CD8-positive, alpha-beta memory T cell (primary cell): ENCODE measurements at places on chromosomes 2 and 18.

GRCh38 chr2:197031803-197032202, 105.3 kb upstream of the PGAP1 start:
- DNase-seq = no peak

- no peak for DNase-seq
Measured at GRCh38 chr2:45070113-45070652, 60.9 kb upstream of the SIX2 start.

DNA sequence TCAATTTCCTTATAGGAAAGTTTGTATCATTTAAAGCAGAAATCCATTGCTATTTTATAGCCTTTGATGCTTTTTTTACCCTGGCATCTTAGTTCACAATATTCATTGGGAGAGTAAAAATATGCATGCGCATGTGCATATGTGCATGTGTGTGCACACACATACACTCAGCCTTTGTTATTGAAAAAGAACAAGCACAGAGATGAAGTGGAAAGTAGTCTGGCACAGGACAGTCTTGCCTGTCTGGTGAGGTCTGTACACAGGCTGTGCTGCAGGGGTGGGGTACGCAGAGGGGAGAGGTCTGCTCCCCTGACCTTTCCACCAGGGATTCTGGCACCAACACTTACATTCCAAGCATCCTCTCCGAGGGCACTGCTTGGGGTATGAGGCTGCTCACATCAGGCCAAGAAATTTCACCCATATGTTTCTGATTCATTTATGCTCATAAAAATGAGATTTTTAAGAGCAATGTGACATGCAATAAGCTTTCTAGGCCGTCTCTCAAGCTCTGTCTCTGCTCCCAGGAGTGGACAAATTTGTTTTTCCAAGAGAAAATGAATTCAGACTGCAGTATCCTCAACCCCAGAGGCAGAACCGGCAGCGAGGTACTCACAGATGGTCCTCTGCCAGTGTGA, 237.2 kb downstream of the INSIG2 start:
- no peak for DNase-seq

- DNase-seq = no peak
Measured at GRCh38 chr2:70724366-70724765, 43.6 kb downstream of the ADD2 start.

DNA sequence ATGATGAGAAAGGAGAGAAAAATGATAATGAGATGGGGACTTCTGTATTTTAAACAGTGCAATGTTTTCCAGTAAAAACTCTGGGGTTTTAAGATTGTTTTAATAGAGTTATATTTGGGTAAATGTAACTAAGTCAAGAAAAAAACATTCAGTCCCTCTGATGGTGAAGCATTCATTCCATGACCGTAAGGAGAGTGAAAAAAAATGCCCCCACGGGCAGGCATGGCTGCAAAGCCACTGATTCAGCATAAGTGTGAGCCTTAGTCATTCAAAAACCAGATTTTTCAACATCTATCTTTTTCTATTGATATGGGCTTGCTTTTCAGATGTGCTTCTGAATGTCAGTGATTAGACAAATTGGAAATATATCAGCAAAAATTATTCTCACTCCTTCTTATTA, 957.8 kb downstream of the SLC4A3 start:
- DNase-seq = no peak

DNA sequence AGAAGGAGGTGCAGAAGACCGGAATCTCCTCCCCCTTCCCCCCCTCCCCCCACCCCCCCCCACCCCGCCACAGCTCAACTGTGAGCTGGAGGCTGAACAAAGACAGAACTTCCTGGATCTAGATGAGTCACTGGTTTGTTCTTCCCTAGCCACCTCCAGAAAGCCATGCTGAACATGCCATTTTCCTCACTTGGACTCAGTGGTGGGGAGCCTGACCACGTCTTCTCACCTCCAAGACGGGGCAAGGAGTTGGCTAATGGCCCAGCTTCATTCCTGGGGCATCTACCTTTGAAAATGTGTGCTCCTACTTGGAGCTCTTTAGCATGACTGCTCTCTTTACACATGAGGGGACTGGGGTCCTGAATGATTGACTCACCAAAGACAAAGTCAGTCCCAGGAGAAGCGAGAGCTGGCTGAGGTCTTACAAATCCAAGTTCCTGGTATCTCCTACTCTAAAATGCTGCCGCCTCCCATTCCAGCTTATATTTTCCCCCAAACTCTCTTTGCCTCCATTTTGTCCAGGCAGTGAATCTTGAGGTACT, 22.6 kb upstream of the FZD5 start:
- DNase-seq = no peak

DNA sequence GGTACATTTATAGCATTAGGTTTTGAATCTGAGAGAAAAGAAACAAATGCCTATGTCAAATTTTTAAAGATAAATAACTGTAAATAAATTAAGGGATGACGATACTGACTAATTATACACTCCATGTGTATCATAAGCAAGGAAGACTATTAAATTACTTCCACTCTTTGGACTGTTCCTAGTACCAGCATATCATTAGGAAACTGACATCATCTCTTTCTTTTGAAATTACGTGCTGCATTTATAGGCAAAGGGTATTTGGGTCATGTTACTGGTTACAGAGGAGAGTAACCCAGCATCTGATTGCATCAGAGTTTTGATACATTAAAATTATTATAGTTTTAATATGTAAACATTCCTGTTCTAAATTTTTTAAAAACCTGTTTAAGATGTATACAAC, 309.7 kb downstream of the XIRP2 start:
- DNase-seq = no peak

GRCh38 chr2:191657977-191658376, 20.0 kb upstream of the NABP1 start:
- no peak for DNase-seq

- no peak for DNase-seq
Measured at GRCh38 chr2:152651834-152652233, 65.4 kb downstream of the PRPF40A start.

- DNase-seq = no peak
Measured at GRCh38 chr2:195317550-195317949, 339.5 kb upstream of the SLC39A10 start.

GRCh38 chr2:238169708-238170251, 11.0 kb downstream of the ERFE start:
- no peak for DNase-seq

DNA sequence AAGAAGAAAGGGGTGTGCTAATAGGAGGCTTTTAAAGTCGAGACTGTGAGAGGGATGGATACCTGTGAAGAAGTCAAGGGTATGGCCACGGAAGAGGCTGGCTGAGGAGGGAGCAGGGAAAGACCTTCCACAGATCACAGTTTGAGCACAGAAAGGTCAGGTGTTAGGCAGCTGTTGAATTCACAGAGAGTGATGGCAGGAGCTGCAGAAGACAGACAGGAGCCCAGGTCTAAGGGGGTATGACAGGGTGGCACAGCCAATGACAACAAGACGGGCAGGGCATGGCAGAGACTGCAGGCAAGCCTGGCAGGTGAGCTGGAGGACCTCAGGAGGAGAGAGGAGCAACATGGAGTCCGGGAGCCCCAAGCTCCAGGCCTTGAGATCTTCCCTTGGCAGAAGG, 163.1 kb downstream of the LAMA1 start:
- DNase-seq = no peak

- DNase-seq = no peak
Measured at GRCh38 chr2:212028798-212029394, 509.7 kb downstream of the ERBB4 start.

- peak; percentile 48 for DNase-seq
Measured at GRCh38 chr2:172484253-172484652, 56.9 kb downstream of the ITGA6 start.

DNA sequence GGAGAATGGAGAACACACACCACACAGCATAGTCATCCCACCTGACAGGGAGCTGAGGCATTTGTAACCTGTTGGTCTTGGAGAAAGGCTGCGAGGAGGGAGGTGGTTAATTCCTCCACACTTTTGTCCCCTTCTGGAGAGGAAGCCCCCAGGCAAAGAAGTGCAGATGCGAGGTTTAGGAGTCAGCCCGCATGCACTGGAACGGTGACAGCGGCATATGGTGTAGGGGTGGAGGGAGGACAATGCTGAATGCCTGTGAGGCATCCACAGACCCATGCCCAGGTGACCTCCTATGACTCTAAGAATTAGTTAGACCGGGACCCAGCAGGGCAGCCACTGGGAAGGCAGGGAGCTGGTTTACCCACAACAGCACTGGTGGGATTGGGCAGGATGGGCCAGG, 12.2 kb downstream of the SPATA3 start:
- DNase-seq = no peak

GRCh38 chr2:98448441-98449145, 3.9 kb downstream of the INPP4A start:
- DNase-seq = no peak

GRCh38 chr18:48886520-48887293, 64.1 kb downstream of the SMAD7 start:
- no peak for DNase-seq

DNA sequence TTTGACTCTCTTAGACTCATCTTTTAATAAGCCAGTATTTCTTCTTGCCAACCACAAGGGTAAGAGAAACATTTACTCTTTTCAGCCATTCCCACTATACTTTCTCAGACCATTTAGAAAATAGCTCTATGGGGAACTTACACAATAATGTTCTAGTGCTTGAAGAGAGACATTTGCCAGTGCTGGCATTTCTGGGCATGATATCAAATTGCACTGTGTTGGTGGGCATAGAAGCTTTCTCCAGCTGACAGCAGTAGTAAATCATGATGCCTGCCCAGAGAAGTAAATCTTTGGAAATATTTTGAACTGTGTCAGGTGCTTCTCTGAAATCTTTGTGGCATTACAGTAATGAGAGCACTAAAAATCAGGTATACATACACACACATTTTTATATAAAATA, 346.6 kb downstream of the CBLN2 start:
- DNase-seq = no peak

GRCh38 chr2:42523341-42523740, 29.6 kb upstream of the KCNG3 start:
- DNase-seq = no peak
